ENCODE measurements at places on chromosomes 2 and 18.

DNA sequence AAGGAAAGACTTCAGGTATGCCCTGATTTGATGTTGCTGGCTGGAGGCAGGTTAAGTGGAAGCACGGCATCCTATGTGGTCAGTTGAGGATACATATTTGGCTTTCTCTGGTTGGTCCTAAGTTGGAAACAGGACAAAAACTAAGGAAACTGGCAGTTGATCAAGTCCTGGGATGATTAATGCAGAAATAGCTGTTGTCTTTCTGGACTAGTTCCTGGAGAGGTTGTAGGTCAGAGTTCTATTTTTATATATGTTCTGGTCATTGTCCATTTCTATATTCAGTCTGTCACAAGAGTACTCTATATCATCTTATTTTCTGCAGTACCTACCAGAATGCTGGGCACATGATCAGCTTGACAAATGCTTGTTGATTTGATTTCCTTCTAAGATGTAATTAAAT lies 4.0 kb upstream of the SLC35F5 start:
- DNase-seq: no peak

GRCh38 chr2:202038471-202039277 lies 5.0 kb downstream of the FZD7 start:
- DNase-seq: no peak

DNA sequence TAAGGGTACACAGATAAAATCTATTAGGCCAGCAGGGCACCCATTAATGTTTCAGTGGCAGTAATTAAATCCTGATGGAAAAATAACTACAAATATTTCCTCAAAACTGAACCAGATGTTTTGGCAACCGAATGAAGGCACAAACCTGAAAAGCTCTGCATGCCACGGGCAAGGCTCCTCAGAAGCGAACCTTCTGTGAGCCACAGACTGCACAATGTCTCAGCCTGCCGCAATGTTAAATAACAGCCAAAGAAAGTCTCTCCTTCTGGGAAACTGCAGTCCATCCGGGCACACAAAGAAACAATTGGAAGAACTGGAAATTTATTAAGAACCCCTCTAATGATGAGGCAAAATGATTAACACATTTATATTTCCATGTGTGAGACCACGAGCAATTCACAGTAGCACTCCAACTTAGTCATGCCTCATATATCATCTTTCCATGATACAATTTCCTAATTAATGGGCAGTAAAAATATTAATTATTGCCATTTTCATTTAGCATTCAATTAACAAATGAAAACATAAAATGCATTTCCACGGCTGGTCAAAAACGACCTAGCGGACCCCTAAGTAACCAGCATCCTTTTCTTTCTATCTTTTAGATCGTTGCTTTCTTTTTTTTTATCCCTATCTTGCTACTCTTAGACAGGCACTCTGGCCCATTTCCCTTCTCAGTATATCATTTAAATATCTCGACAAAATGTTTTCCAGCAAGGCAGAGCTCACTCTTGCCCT lies 237.5 kb downstream of the EPHA4 start:
- no peak for DNase-seq

- DNase-seq: peak; percentile 17
These were observed 321.8 kb downstream of the ZEB2 start for GRCh38 chr2:144198116-144198515.

GRCh38 chr2:63186331-63186730 lies 135.7 kb downstream of the OTX1 start:
- DNase-seq: no peak

GRCh38 chr2:44889096-44889495 lies 52.4 kb upstream of the SIX3 start:
- DNase-seq: no peak

DNA sequence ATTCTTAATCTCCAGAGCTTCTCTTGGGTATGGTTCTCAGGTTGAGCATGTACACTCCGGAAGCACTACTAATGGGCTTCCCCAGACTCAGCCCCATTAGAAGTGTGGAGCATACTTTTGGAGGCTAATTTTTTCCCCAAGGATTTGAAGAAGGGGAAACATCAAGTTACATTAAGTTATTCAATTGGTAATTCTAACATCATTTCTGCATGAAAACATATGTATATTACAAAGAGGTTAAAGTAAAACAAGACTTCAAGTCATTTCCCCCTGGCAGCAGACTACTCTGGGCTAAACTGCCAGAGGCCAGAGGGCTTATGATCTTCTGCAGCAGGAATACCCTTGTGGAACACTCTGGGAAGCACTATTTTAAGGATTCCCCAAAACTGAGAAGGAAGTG lies 227.7 kb upstream of the STK17B start:
- no peak for DNase-seq

DNA sequence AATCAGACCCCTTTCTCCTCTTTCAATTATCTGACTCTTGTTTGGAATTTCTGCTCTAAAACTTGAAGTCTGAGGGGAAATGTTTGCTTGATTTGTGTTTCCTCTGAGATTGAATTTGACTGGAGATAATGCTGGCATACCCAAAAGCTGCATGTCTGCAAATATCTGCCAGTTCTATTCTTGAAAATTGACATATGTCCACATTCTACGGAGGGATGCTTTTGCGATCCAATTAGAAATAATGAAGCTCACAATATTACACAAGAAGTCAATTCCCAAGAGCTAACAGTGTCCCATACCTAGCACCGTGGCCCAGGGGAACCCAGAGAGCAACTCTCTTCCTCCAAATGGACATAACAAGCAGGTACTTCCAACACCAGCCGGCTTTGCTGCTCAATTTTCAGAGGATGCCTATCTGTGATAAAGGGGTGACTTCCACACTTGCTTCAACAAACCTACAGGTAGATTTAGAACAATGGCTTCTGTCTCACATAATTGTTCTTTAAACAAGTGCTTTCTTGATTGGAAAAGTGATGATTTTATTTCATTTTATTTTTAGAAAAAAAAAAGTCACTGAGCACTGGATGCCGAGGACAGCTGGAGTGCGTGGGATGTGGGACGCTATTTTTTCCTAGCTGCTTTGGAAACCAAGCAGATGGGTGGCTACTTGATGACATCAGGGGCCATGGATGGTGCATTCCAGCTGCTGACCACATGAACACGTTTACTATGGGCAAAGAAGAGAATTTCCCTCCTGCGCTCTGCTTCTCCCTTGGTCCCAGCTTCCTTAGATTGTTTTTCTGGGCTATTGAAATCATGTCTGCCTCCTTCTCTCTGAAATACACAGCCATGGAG lies 488.9 kb downstream of the RNF144A start:
- no peak for DNase-seq

- DNase-seq: no peak
These were observed 87.4 kb upstream of the SALL3 start for GRCh38 chr18:78892177-78892576.

DNA sequence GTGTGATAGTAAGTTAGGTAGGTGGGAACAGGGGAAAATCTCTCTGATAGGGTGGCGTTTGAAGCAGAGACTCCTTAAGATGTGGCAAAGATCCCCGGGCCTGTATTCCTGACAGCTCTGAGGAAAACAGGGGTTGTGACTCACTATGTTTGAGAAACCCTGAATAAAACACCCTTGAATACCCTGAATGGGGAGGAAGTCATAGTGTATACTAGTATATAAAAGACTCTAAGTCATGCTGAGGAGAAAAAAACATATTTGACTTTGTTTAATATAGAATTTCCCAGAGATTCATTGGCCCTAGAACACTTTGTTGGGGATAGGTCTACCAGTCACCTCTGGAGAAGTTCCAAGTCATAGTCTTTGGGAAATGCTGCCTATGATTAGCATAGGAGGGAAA lies 590.9 kb downstream of the IRS1 start:
- DNase-seq: no peak

GRCh38 chr2:70374616-70375015 lies 72.7 kb upstream of the FAM136A start:
- DNase-seq: no peak

- DNase-seq: no peak
These were observed 57.3 kb downstream of the GULP1 start for GRCh38 chr2:188349019-188349418.

DNA sequence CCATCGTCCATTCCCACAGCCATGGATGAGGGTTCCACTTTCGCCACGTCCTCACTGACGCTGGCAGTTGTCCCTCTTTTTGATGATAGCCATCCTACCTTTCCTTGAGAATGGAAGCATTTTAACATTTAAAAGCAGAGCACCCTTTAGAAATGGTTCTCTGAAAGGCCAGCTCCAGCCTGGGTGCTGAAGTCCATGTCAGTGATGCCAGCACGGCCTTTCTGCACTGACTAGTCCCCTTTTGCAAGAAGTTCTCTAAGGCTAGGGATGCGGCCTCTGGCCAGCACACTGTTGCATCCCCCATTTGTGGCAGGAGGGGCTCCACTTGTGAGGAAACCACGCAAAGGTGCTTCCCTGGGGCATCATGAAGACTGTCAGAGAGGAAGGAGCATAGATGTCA lies 203.5 kb downstream of the MGAT5 start:
- DNase-seq: no peak

DNA sequence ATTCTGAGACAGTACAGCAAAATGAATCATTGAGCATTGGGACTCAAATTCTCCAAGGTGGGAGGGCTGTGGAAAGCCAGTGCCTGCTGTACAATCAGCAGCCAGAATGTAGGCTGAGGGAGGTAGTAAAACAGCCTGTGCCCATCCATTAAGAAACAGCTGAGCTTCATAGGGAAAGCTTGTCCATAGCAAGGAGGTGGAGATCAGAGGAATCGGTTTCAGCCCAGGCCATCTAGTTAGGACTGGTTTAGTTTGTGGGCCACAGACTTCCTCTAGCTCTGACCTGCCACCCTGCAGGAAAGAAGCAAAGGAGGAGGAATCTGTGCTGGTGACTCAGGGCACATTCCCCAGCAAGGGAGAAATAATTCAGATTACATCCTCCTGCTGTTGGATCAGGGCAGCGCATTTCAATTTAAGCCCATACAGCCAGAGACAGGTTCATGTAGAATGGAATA lies 333.4 kb downstream of the SETBP1 start:
- no peak for DNase-seq

DNA sequence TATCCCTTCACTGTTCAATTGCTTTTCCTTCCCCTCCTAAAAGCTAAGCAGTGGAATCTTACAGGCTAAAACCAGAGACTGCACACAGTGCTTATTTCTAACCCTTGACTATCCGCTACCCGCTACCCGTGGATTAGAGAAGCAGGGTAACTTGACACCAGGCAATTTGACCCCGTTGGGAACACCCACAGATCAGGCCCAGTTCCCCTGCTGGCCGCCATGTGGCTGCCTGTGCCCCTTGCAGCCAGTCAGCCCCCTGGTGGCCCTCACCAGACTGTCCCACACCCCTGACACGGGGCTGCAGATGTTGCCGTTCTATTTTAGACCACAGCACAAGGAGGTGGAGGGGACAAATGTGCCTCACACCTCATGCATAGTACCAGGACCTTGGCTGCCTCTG lies 74.8 kb downstream of the TXNL1 start:
- no peak for DNase-seq

- no peak for DNase-seq
These were observed 169.0 kb downstream of the EIPR1 start for GRCh38 chr2:3208591-3208990.

GRCh38 chr2:208274748-208275147 lies 8.7 kb downstream of the PIKFYVE start:
- DNase-seq: no peak

DNA sequence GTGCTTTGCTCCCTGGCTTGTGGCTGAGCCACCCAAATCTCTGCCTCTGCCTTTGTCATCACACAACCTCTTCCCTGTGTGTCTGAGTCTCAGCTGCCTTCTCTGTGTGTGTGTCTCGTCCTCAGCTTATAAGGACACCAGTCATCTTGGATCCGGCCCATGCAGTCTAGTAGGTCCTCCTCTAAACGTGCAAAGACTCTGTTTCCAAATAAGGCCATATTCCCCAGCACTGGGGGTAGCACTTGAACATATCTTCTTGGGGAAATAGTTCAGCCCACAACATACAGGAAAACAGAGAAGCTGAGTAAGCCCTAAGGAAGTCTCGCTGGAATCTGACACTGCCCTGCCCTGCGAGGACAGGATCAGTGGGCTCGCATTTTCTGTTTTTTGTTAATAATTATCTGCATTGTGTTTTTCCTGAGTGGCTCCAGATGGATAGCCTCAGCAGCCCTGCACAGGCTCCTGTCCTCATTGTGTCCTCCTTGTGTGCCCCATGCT lies 42.1 kb downstream of the MTCL1 start:
- DNase-seq: no peak

GRCh38 chr2:27709326-27709725 lies 45.6 kb downstream of the SLC4A1AP start:
- no peak for DNase-seq

- no peak for DNase-seq
These were observed 139.0 kb upstream of the KLF7 start for GRCh38 chr2:207304761-207305160.

GRCh38 chr18:31436825-31437224 lies 10.7 kb upstream of the DSG3 start:
- no peak for DNase-seq

DNA sequence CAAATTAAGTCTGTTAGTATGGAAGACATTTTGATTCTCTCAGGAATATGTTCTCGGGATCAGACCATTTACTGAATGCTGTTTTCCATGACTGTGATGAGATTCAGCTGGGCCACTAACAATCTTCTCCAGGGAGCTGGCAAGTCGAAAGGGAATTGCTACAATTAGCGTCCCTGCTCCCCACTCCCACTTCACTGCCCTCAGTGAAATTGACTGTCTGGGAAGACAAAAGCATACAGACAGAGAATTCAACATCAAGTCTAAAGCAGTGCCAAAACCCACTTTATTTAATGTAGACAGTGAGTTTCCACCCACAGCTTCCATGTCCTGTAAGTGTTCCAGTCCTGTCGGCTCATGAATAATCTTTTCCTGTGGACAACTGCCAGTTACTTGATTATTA lies 34.0 kb upstream of the COL3A1 start:
- no peak for DNase-seq

GRCh38 chr2:10215393-10215935 lies 87.2 kb upstream of the HPCAL1 start:
- DNase-seq: no peak

GRCh38 chr2:36696533-36696932 lies at the start of gene VIT:
VIT (plus strand) TSS chr2:36696707; CDS start chr2:36716371, 19,664 bp downstream.
- no peak for DNase-seq

- DNase-seq: peak; percentile 46
These were observed 27.4 kb downstream of the HPCAL1 start for GRCh38 chr2:10329880-10330699.

GRCh38 chr2:28662468-28663181 lies 89.0 kb upstream of the PPP1CB start:
- no peak for DNase-seq
